ENCODE measurements at places on chromosomes 12 and 14. TPM values are rescaled to one million over a fixed set of nuclear protein-coding genes. Genes with fewer than 3 reads are reported as not detected.

CCDC175 gene
- total RNA-seq = 0.58 TPM

FGFR1OP2 gene
- 39.1 TPM for total RNA-seq

UNC79 gene
- total RNA-seq = 0.37 TPM

GABARAPL1 gene
- 154 TPM for total RNA-seq

GPX2 gene
- 617 TPM for total RNA-seq

TROAP gene
- 2.0 TPM for total RNA-seq

CCDC177 gene
- not detected for total RNA-seq

VPS33A gene
- 18.7 TPM for total RNA-seq

NTF3 gene
- total RNA-seq = 0.46 TPM

SELPLG gene
- 22.4 TPM for total RNA-seq

PARPBP gene
- total RNA-seq = 1.2 TPM

NT5DC3 gene
- total RNA-seq = 17.0 TPM

NFE2 gene
- 0.58 TPM for total RNA-seq

SETD3 gene
- total RNA-seq = 68.9 TPM

SLC6A13 gene
- total RNA-seq = 0.40 TPM

SLC38A6 gene
- total RNA-seq = 13.2 TPM

KCNA5 gene
- total RNA-seq = 1.4 TPM

ANKRD33 gene
- not detected for total RNA-seq

IGF1 gene
- total RNA-seq = 12.0 TPM

LAG3 gene
- total RNA-seq = 1.4 TPM

ACSS3 gene
- total RNA-seq = 24.4 TPM

C14orf39 gene
- not detected for total RNA-seq

RNASE3 gene
- 0.52 TPM for total RNA-seq

SMOC1 gene
- 3.1 TPM for total RNA-seq

TEP1 gene
- 107 TPM for total RNA-seq

KRT79 gene
- total RNA-seq = not detected

RNASE2 gene
- 1.8 TPM for total RNA-seq

PPP4R4 gene
- total RNA-seq = 1.4 TPM

FAM181A gene
- total RNA-seq = not detected

HOXC10 gene
- total RNA-seq = not detected

ZNF891 gene
- 2.6 TPM for total RNA-seq

CEBPE gene
- 0.20 TPM for total RNA-seq

KLRC3 gene
- not detected for total RNA-seq

LMO3 gene
- 8.1 TPM for total RNA-seq

KLHL33 gene
- total RNA-seq = 0.92 TPM

MYH6 gene
- not detected for total RNA-seq

PPP1R36 gene
- total RNA-seq = 3.2 TPM

PTGDR gene
- total RNA-seq = 2.8 TPM

CFAP54 gene
- 0.86 TPM for total RNA-seq

CLEC1A gene
- 3.5 TPM for total RNA-seq
